Smooth muscle cell of the brain vasculature (primary cell): ENCODE measurements at places on chromosomes 2 and 18.

- DNase-seq: no peak
These were observed 51.2 kb downstream of the ATIC start for GRCh38 chr2:215363039-215363438.

DNA sequence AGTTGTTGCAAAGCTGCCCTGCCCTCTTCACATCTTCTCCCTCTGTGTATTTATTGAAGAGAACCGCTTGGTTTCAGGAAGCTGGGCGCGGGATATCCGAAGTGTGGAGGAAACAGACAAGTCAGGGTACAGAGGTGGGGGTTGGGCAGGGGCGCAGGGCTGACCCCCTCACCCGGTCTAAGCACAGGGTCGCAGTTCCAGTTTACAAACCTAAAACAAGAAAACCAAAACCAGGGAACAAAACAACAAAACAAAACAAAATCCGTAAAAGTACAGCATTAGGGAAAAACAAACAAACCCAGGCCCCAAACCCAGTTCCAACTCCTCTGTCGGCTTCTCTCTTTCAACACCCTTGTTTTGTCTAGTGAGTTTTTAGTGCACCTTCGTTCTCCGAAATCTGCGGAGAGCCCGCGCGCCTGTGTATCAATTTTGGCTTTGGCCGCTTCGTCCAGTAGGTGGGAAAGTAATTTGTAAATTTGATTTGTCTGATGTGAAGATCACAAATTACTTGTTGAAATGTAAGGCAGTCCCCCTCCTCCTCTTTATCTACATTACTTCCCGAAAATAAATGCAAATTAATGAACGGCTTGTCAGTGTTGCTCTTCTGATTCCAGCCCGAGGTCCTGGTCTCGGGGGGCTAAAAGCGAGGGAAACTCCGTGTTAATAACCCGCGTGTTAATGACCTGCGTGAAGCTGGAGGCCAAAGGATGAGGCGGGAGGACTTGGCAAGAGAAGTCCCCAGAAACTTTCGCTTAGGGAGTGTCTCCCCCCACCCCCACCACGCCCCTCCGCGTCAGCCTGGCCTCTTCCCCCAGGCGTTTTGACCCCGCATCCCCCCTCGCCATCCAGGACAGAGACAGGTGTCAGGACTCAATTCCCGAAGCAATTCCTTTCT, 6.9 kb downstream of the OTX1 start:
- DNase-seq: no peak

GRCh38 chr2:125085904-125086303, 1060.8 kb downstream of the CNTNAP5 start:
- no peak for DNase-seq

DNA sequence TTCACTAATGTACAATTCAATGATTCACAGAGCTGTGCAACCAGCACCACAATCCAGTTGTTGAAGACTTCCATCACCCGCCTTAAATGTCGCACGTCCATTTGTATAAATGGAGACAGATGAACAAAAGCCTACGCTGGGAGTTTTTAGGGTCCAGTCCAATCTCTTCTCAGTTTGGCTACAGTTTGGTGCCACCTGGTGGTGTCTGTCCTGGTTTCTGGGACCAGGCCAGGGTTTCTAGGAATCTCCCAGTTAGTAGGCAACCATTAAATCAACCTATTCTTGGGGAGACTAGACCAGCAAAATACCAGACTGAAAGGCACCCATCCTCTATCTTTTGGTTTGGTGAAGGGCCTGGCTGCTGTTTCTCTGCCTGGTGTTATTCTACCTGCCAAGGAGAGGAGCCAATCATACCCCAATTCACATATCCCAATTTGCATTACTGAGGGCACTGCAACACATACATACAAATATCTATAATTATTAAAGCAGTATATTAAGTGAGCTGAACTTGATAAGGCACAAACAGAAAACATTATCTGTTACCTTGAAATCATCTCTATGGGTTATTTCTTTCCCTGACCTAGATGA, 3.2 kb upstream of the DDX1 start:
- DNase-seq: no peak

DNA sequence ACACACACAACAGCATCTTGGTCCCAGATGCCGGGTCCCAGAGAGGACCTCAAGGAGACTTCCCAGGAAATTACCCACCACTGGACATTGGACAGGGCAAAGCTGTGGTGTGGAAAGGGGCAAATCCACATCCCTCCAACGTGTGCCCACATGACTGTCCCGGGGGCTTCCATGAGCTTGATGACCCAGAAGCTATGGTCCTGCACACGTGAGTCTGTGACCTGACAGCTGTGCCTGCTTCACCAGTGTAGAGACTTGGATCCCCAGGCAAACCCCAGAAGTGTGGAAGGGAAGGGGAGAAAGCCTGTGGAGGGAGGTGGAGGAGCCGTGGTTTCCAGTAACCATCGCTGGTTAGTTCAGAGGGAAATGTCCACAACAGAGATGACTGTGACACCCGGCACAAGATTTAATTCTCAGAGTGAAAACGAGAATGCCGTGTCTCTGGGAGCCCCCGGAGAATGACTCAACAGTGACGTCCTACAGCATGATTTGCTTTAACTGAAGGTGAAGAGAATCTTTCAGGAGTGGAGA, 19.1 kb upstream of the GPR55 start:
- no peak for DNase-seq

DNA sequence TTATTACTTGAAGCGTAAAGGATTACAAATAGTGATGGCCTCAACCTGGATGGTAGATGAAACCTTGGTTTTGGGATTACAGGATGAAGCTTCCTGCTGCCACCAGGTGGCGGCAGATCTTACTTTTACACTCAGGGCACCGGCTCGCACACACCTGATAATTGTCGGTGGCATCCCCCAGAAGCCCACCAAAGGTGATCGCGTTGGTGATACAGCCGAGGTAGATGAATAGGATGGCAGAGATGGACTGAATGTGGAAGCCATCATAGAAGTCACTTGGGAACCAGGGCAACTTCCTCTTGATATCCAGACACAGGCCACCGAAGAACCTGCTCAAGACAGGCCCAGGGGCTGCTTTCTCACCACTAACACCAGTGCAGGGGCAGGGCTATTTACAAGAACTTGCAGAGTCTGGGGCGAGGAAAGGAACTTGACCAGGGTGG, 51.8 kb downstream of the MTHFD2 start:
- no peak for DNase-seq

GRCh38 chr18:73670524-73670923, 477.1 kb downstream of the FBXO15 start:
- DNase-seq: no peak

- no peak for DNase-seq
These were observed 134.6 kb upstream of the ZEB2 start for GRCh38 chr2:144654523-144654922.

DNA sequence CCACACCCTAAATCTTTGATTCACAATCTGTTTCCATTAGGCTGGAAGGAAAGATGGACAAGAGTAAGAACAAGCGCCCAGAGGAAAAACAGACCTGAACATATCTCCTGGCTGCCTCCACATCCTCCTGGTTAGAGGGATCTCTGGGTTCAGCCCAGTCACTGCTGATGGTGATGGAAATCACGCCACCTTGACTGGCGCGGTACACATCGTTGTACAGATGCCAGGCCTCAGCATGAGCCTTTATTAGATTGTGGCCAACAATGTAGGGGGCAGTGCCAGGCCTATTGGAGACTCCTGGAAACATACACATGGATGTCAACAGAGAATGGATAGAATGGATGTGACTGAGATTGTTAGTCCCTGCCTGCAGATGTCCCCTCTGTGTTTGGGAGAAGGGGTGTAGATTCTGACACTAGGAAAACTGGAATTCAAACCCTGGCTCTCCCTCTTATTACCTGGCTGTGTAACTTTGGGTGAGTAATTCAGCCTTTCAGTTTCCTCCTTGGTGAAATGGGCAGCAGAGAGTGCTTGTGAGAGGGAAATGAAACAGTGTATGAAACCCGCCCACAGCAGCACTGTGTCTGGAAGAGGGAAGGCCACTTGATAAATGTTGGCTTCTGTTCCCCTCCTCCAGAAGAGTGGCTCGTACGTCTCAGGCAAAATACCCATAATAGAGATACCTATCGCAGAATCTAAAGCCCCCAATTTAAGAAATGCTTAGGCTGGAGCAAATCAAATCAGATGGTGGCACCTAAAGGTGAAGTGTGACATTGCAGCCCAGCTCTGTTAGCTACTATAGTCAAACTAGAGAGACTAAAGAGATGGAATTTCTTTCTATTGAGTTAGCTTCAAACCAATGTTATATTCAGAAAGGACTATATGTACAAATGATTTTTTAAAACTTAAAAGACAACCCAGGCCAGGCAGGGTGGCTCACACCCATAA, 36.2 kb downstream of the LCT start:
- DNase-seq: no peak

DNA sequence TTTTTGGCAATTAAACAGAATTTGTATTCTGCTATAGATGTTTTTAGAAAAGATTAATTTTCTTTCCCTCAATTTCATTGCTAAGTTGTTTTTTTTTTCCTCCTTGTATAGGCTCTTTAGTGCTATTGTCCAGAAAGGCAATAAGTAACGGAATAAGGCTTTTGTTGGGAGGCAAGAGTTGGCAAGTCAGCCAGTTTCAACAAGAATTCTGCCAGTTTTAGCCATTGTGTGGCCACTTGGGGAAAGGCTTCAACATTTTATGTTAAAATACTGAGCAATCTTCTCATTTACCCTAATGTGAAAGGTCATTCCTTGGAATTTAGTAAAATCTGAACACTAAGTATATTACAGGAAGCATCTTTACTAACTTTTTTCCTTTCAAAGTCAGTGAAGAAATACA, 9.6 kb downstream of the CALCRL start:
- DNase-seq: no peak

DNA sequence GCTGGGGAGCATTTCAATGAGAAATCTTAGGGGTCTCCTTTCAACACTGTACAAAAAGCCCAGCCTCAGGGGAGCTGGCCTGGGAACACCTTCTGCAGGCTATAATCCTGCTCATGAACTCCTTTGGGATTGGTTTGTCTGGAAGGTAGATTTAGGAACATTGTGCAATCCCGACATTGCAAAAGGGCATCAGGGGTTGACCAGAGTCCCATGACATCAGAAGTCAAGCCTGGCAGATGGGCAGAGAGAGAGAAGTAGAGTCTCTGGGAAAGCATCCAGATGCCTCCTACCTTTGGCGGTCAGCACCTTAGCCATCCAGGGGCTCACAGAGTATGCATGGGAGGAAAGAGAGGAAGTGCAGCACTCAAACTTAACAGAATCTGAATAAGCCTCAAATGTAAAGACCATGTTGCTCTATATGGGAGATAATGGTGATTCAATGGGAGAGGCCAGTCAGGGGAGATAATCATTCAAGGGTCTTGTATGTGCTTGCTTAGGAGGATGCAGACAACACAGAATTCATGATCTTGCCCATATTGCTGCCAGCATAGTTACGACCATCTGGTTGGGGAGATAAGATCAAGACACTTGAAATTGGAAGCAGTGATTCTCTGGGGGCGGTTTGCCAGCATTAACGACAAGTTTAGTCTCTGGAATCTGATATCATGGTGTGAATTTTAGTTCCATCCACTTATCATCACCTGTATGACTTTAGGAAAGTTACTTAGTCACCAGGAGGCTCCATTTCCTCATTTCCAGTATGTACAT, 58.3 kb upstream of the UPP2 start:
- DNase-seq: no peak

- DNase-seq: no peak
These were observed 4.5 kb upstream of the GPR55 start for GRCh38 chr2:230929381-230930148.
